ENCODE measurements at places on chromosomes 3 and 15.

DNA sequence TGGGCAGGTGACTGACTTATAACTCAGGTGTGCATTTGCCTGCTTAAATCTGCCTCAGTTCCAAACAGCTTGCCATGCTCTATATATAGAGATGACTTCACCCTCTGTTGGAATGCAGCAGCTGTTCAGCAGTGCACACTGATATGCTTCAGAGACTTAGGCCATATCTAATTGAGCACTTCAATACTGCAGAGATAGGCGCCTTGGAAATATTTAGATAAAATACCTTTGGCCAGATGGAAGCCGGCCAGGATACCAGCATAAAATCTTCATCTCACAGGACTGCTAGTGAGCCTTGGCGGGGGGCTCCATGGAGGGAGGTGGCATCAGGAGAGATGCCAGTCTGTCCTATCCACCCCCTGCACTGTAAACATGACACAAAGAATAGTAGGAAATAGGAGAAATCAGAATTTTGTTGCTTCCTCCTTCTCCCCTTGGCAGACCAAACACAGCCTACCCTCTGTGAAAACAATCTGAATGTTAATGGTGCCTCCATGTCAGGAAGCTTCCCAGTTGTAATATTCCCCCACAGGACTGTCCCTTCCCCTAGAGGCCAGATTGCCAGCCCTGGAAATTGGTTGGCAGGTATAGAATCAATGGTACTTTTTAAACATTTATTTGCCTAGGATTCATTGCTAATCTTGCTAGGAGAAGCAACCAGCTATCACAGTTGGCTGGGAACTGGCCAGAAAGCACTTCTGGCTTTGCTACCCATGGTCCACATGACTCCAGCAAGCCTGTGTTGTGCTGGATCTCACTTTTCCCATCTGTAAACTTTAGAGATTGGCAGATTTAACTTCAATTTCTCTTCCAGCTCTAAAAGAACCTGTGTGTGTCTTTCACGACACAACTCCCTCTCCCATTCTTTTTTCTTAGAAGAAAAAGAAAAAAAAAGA lies 215.5 kb upstream of the KCNMB2 start:
- no peak for DNase-seq

DNA sequence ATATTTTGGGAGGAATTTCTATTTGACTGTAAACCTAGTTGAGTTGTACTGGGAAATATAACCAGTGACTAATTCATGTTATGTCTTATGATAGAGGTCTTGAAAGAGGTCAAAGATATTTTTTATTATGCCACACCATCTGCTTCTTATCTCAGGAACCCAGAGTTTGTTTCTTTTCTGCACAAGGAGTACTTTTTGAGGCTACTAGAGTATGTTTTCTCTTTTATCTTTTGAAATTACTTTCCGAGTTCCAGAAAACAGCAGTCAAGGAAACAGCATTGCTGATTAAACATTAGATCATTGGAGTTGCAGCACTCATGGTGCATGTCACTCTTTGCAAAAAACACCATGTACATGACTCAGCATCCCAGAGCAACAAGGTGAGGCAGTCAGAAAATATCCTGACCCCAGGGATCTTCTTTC lies 645.8 kb upstream of the NR2F2 start:
- no peak for DNase-seq

DNA sequence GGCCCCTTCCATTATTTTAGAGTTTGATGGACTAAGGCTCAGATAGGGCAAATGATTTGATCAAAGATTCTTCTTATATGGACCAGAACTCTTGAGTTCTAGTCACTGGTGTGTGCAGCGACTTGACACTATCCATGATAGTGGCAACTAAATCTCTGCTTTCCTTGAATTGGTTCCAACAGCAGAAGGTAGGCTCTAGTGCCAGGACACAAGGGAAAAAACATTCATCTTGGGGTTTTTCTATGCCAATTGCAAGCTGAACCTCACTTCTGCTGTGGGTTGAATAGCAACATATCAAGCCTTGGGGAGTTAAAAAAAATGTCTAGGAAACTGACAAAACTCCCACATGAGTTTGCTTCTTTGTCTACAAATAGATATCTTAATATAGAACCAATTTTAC lies 35.1 kb downstream of the CTXND1 start:
- DNase-seq, result no peak

DNA sequence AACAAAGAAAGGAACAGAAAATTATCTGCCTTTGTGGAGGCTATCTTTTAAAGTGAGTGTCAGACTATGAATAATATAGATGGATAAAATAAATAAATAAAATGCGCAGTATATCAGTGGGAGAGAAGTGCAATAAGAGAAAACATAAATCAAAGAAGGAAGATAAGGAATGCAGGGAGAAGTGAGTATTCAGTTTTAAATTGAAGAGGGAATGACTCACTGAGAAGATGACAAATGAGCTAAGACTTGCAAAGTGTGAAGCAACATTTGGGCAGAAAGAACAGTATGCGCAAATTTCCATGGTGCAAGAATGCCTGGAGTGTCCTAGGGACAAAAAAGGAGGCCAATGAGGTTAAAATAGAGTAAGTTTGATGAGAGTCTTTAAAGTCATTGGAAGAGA lies 1300.1 kb upstream of the ALCAM start:
- no peak for DNase-seq

DNA sequence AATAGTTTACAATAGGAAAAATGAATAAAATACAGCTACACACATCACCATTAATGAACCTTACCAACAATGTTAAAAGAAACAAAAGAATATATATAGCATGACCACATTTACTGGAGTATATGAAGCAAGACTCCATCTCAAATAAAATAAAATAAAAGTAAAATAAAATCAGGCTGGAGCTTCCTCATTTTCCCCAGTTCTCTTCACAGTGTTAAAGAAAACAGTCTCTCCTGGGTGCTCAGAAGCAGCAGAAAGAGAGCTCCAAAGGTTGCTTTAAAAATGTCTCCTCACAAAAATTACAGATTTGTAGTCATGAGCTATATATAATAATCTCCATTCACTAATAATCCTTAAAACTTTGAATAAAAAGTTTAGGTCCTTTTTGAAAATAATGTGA lies 48.8 kb downstream of the PIK3CB start:
- no peak for DNase-seq

DNA sequence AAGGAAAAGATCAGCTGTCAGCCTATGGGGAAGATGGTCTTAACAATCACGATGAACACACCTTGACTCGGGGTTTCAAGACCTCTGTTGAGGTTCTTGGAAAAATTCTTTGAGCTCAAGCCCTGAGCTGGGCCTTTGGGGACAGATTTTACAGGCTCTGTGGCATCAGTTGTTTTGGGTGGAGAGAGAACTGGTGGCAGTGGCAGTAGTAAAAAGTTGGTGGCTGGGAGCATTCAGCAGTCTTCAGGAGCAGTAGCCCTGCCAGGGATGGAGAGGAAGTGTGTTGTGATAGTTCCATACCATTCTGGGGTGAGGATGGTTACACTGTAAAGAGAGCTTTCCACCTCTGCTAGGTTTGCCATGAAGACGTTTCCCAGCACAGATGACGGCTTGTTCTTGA lies 4.9 kb upstream of the KY start:
- no peak for DNase-seq

GRCh38 chr3:175020101-175020500 lies 161.0 kb downstream of the NAALADL2 start:
- DNase-seq, result no peak

DNA sequence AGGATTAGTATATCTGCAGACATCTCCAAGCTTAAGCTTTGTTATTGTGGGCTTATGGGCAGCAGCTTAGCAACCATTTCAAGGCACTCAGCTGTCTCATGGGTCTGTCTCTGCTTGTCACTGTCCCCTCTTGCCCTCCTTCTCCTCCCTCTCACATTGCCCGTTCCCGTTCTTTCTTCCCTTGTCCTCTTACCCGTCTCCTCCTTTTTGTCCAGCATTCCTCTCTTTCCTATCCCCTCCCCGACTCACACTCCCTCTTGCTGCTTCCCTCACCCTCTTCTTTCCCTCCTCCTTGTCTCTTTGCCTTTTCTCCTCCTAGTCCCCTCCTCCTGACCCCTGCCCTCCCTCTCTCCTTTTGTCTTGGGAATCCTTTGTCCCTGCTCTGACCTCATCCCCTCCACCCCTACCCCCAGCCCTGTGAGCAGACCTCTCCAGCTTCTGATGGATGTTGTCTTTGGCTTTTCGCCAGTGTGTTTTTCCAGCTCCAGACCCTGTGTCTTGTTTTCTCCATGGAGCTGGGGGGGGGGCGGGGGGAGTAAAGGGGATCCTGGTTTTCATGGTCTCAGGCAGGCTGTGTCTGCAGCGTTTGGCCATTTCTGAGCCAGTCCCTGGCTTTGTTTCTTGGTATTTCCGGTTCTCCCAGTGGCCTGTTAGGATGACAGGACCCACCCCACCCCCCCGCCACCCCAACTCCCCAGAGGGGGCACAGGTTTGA lies 47.9 kb upstream of the TRAK1 start:
- DNase-seq, result peak; percentile 73

GRCh38 chr3:148450819-148451218 lies 246.9 kb upstream of the AGTR1 start:
- DNase-seq, result no peak

GRCh38 chr3:129348734-129349133 lies 70.1 kb downstream of the HMCES start:
- DNase-seq, result no peak

DNA sequence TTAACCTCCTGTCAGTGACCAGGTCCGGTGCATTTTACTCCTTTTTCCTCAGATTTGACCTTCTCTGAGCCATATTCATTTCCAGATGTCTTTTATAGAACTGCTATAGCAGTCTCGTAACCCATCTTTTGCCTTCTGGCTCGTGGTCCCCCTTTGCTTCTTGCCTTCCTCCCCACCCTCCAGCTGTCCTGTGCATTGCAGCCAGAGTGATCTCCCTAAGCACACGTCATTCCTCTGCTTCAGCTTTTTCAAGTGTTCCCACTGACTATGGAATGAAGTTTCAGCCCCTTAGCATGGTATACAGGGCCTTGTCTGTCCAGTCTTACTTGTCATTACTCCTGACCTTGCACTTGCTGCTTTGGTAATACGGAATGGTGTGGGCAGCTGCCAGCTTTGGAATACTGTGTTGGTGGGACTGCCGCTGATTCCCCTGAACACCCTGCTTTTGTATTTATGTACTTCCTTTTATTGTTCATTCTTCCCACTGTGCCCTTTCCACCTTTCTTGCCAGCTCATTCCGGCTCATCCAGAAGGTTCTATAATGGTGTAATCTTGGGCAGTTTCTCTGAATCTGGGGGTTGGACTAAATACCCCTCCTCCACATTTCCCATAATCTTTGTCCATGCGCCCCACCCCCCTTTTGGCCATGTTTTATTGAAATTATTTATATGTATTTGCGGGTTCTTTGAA lies 38.9 kb downstream of the SLC25A26 start:
- DNase-seq, result no peak

DNA sequence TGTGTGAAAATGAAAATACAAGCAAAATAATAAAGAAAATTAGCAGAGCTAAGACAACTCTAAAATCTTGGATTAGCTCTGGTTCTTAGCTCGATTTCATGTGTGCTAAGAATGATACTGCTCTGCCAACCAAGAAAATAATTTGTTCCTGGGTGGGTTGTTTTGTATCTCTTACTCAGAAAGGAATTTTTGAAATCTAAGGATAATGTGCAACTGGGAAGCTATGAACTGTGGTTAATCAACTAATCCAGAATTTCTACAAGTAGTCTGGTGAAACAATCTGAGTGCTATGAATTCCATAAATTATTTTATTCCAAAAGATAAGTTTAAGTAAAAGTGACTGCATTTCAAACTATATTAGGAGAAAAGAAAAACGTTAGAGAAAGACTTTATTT lies 92.0 kb downstream of the TFDP2 start:
- no peak for DNase-seq

- no peak for DNase-seq
Measured at GRCh38 chr15:88219623-88220022, 36.9 kb downstream of the NTRK3 start.
